ENCODE measurements at places on chromosomes 16 and 17. TPM values are rescaled to one million over a fixed set of nuclear protein-coding genes. Genes with fewer than 3 reads are reported as not detected.

The GINS3 gene
- total RNA-seq = 2.8 TPM

The SOX8 gene
- 0.31 TPM for total RNA-seq

The ABCC3 gene
- total RNA-seq = 373 TPM

The TIMM22 gene
- 8.2 TPM for total RNA-seq

The DHRS7C gene
- 0.31 TPM for total RNA-seq

The CRK gene
- 74.6 TPM for total RNA-seq

DNA sequence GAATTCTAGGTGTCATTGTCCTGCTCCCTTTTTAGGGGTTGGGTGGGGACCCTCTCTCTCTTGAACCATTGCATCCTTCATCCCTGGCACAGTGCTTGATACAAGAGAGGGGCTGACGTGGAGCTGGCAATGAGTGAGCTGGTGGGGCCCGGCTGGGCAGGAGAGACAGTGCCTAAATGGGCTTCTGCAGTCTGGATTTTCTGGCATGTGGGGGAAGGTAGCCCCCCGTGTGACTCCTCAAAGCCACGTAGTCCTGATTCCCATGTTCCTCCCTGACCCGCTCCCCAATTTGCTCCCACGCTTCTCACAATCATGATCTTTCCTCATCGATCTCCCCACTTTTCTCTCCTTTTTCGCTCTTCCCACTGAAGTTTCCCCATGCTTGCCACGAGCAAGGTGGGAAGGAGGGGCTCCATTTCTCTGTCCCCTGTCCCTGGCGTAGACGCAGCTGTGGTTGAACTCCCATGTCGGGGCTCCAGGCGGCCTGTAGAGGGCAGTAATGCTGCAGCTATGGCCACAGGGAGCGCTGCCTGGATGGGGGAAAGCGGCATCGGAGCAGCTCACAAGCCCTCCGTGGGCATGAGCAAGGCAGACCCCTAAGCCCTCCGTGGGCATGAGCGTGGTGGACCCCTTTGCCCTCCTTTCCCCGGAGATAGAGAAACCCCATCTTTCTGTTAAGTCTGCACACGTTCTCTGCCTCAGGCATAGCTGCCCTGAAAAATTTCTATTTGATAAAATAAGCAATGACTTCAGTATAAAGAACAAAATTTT is 47.5 kb downstream of the HAPSTR1 start:
- peak; percentile 79 for DNase-seq

- peak; percentile 90 for DNase-seq
Observed at GRCh38 chr17:30600060-30600829, 123.0 kb downstream of the GOSR1 start.

DNA sequence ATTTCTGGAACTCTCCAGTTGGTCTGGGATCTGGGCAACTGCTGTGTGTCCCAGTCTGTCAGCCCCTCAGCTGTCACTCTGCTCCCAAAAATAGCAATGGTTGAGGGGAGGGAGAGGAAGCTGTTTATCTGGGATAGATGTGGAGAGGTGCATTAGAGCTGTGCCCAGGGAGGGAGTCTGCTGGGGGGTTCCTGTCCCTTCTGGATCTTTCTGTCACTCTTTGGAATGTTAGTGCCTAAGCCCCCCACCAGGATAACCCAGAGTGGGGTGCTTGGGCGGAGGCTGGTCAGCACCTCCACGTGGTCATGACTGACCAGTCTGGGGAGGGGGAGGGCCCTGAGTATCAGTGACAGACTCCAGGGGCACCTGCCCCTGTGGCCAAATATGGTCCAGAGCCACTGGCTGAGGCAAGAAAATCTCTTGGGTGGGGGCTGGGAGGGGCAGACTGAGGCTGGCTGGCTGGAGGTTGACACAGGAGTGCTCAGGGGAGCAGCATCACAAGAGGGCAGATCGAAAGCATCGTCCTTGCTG is at the start of gene UNC45B:
Gene UNC45B, plus strand, starts transcription at position 443 of the 531 bp plus-strand sequence. CDS start 447 bp downstream, outside the sequence.
- no peak for DNase-seq

GRCh38 chr16:720990-721764 is at the start of gene ANTKMT:
TSS of gene ANTKMT (plus strand) at chr16:721146. CDS start at chr16:721275, 129 bp downstream.
- peak; percentile 90 for DNase-seq

GRCh38 chr17:37671824-37672547 is 28.7 kb upstream of the DDX52 start:
- no peak for DNase-seq

GRCh38 chr16:53457670-53458069 is 23.4 kb downstream of the RBL2 start:
- DNase-seq = peak; percentile 31

- no peak for DNase-seq
Observed at GRCh38 chr16:85869785-85870558, 29.0 kb upstream of the IRF8 start.

GRCh38 chr17:80296221-80296620 is 35.6 kb downstream of the RNF213 start:
- DNase-seq = no peak

DNA sequence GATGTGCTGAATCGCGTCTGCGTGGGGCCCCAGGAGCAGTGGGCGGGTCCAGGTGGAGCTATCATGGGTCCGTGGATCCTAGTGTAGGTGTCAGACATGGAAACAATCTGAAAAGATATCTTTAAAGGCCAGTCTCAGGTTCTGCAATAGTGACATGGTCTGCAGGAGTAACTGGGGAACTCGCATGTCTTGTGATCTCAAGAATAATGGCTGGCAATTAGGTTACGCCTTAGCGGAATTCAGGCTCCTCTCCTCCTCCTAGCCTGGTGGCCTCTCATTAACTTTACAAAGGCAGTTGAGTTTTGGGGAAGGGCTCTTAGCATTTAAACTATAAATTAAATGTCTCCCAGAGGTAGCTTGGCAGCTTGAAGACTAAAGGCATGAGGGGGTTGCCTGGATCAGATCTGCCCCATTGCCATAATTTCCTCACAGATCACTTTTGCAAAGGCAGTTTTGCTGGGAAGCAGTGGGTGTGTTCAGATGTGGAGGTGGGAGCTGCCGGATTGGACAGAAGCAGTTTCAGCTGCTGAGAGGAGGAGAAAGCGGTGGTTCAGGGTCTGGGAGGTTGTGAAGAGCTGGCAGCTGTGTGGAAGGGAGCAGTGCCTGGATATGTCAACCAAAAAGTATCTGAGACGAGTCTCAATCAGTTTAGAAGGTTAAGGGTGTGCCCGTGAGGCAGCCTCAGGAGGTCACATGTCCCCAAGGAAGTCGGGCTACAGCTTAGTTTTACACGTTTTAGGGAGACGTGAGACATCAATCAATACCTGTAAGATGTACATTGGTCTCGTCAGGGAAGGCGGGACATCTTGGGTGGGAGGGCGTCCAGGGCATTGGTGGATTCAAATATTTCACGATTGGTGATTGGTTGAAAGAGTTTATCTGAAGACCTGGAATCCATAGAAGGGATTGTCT is 2.7 kb downstream of the TBCD start:
- DNase-seq = peak; percentile 61

Measured in left colon (tissue), 2 donors.